A549 treated with Mapracorat at 1 μM for 4 hours (cell line): ENCODE measurements at places on chromosomes 16 and 17. TPM values are rescaled to one million over a fixed set of nuclear protein-coding genes. Genes with fewer than 3 reads are reported as not detected.

The MSLN gene
- total RNA-seq = 2.6 to 3.3 TPM (median 2.9 TPM) in 5 replicates

The MON1B gene
- 22.5 to 38.9 TPM (median 34.1 TPM) in 5 replicates for total RNA-seq

The CCL8 gene
- not detected in 5 replicates for total RNA-seq

The PAGR1 gene
- 34.6 to 45.7 TPM (median 43.0 TPM) in 5 replicates for total RNA-seq

The RNF43 gene
- 0.19 to 0.47 TPM (median 0.28 TPM) in 5 replicates for total RNA-seq

The VTN gene
- 15.7 to 22.7 TPM (median 20.1 TPM) in 5 replicates for total RNA-seq

The ALOX15B gene
- total RNA-seq = 0.09 to 0.20 TPM (median 0.18 TPM) in 5 replicates

The ANKFN1 gene
- not detected in 5 replicates for total RNA-seq
